RWPE2 (cell line): ENCODE measurements at places on chromosomes 3 and 15.

GRCh38 chr3:48553886-48554845, 2.4 kb downstream of the PFKFB4 start:
- DNase-seq, result peak; percentile 33

- peak; percentile 59 for DNase-seq
Observed at GRCh38 chr15:87368511-87368910, 888.0 kb downstream of the NTRK3 start.

DNA sequence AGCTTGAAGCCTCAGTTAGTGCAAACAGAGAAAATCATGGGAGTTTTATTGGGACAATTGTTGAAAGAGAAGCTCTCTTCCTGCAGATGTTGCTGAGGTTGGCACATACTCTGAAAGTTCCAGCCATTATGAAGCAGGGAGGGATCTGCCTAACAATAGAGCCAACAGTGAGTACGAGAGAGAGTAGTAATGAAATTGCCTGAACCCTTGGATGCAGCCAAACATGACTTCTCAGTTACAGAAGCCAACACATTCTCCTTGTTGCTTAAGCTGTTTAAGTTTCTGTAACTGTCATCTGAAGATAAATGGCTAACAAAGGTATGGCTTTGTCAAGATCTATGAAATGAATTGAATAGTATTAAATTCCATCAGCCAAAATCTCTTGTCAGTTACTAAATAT, 211.0 kb upstream of the TTC14 start:
- DNase-seq, result no peak

GRCh38 chr3:160052385-160053047, 63.9 kb downstream of the IL12A start:
- DNase-seq, result no peak

DNA sequence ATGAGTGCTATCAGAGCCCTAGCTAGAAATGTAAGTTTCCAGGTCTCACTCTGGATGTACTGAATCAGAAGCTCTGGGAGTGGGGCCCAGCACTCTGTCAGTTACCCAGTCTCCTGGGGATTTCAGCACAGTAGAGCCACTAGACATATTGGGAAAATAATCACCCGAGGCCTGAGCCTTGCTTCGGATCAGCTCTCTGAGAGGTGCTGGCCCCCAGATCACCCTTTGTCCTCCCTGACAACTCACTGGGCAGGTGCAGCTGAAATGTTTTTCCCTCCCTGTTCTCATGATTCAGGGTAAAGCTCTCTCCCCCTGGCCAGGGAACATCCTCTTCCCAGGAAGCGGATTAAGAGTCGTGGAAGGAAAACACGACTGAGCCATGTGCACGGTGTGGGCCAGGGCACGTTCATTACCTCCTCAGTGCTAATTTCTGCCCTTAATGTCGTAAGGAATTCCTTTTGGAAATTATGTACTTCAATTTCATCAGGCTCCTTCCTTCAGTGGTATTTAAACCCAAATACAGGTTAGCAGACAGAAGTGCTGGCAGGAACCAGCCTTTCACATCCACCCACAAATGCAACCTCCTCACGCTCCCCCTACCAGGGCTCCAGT, 296.7 kb upstream of the LYSMD4 start:
- DNase-seq, result no peak

DNA sequence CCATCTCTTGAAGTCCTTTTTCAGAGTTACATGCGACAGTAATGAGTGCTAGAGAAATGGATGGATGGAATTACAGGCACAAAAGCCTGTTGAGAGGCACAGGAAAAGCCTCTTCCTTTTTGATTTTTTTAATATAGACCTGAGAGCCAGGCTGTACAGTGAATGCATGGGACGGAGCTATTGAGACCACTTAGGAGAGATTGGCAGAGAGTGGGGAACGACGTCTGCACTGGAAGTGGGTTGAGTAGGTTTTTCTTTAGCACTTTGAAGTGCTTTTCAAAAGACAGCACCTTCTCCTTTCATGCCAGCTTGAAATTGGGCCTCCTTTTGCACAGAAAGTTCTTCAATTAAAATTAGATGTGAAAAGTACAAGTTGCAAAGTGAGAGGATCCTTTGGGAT, 37.0 kb downstream of the GLDN start:
- DNase-seq, result no peak

- DNase-seq, result no peak
Observed at GRCh38 chr3:172546105-172546504, 22.9 kb upstream of the TNFSF10 start.

DNA sequence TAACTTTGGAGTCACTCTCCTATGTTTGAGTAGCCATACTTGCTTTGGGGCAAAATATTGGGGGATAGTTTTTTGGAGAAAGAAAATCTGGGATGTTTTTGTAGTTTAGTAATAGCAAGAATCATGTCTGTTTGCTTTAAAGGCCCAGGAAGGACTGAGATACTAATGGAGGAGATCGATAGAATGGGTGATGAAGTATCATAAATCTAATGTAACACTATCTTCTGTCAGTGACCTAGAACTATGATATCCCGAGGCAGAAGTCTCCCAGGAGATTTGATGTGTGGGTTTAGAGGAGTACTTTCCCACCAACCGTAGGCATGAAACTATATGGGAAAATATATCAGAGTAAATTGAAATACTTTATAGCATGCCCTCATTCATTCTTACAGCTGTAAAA, 21.0 kb upstream of the NFKBIZ start:
- no peak for DNase-seq

- DNase-seq, result no peak
Observed at GRCh38 chr15:53022788-53023187, 232.7 kb upstream of the ONECUT1 start.

GRCh38 chr15:59994888-59995557, 9.1 kb upstream of the FOXB1 start:
- no peak for DNase-seq

DNA sequence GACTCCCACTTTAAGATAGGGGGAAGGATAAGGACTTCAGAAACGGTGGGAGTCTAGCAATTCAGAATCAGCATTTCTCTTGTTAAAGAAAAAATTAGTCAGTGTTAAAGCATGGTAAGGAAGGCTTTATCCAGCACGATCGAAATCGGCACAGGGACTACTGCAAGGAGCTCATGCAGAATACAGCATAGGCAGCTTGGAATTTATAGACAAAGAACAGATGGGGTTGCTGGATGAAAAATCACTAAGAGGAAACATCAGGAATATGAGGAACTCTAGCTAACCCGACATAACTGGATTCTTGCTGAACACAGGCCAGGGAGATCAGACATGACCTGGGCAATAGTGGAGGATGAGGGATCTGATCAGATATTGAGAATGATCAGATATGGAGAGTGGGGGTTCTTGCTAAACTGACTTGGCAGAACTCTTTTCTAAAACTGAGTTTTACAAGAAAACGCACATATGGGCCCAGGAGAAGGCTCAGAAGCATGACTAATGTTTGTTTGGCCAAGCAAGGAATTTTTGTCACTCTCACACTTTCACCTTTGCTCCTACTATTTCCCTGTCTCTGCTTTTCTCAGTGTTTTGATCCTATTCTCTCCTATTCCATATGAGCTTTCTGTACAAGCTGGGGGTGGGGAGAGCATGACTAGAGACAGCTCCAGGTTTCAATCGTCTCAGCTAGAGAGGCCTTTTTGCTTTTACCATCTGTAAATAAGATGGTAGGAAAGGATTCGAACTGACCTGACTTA, 3.9 kb upstream of the PLCH1 start:
- no peak for DNase-seq

DNA sequence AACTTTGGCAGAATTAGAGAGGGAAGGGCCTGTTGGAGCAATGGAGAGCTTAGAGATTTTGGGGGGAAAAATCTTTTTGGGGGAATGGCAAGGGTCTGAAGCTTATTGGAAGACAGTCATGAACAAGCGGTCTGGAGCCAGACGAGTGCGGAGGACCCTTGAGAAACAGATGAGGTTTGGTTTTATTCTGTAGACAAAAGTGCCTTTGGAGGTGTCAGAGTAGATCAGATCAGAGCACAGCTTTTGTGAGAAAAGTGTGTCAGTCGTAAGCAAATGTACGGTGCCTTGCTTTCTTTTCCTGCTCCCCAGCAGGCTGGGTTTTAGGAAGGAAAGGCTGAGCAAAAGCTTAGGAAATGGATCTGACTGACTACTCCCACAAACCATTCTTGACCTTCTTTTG, 236.8 kb upstream of the TPRG1 start:
- DNase-seq, result no peak

GRCh38 chr3:171163101-171164066, 136.9 kb upstream of the SLC2A2 start:
- no peak for DNase-seq

DNA sequence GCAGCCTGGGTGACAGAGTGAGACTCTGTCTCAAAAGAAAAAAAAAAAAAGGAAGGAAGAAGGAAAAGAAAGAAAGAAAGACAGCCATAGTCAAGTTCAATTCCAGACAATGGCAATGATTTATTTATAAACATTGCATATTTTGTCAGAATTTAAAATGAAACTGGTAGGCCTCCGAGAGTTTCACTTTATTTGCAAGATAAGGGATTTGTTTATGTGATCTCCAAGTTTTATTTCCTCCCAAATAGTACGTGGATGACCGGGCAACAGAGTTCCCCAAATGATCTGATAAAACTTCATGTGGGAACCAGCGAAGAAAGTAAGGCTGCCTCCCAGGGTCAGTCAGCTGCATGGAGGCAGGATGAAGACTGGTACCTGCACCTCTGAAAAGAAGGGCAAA, 28.6 kb upstream of the MOBP start:
- no peak for DNase-seq

- DNase-seq, result no peak
Observed at GRCh38 chr3:192273697-192274010, 453.7 kb downstream of the FGF12 start.

DNA sequence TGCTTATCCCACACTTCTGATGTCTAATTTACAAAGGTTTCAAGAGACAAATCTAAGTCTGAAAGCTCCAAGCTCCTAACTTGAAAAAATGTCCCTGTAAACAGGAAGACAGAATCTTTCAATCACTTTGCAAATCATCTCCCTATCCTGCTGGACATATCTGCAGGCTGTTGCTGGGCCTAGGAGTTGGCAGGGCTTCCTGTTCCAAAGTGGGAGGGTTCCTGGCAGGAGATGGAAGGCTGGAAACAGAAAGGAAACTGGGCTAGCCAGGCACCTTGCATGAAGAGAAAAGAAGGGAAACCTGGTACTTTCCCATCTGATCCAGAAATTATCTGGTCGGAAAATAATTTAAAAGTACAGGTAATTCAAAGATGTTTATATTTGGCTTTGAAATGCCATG, 227.3 kb upstream of the IL12A start:
- DNase-seq, result no peak

DNA sequence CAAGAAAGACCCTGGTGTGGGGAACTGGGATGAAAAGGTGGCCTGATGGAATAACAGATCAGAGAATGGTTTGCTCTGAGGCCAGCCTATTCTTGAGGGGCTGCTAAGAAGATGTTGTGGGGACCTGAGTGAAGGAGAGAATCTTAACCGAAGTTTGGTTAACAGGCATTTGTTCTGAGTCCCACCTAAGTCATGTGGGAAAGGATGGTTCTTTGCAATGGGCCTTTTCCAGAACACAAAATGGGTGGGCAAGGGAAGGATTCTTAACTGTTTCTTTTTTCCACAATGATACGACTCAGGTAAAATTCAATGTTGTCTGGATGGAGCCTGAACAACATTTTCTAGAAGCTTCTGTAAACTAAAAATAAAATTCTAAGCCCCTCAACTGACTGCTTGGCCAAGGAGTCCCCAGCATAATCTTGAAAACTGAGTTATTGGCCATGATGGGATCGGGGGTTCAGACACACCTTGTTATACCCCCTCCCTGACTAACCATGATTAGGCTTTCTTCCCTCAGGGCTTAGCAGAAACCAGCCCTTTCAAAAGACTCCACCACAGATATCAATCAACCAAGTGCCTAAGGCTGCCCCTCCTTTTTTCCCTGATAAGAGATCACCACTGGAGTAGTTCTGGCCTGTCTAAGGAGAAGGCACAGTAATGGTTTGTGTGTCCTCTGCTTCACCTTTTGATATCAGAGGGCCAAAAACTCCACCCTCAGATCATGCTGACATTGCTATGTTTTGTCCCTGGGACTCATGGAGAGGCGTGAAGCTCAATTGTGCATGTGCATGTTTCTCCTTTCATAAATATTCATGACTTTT, 30.1 kb downstream of the SCN11A start:
- DNase-seq, result no peak

DNA sequence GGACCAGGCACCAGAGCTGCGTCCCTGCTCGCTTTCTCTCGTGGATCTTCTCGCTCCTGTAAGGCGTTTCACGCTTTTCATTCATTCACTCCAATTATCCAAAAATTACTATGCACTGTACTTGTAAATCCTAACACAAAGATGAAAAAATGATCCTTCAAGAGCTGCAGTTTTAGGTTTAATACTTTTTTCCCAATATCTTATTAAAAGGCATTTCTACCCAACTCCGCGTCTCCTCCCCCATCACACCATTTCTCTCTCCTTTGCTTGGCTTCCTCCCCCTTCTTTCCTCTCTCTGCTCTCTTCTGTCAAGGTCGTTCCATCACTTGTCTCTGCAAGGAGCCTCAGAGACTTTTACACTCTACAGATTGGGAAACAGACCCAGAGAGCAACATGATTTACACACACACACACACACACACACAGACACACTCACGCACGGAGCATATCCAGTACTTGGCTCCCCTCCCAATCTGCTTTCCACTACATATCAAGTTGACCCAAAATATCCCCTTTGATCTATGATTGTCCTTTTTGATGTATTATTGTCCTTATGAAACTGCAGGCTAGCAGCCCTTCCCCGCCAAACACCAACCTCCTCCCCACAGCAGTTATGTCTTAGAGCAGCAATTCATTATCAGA, 479 bp upstream of the CLDN1 start:
- no peak for DNase-seq

- no peak for DNase-seq
Observed at GRCh38 chr3:73759297-73759711, 134.6 kb upstream of the PDZRN3 start.

DNA sequence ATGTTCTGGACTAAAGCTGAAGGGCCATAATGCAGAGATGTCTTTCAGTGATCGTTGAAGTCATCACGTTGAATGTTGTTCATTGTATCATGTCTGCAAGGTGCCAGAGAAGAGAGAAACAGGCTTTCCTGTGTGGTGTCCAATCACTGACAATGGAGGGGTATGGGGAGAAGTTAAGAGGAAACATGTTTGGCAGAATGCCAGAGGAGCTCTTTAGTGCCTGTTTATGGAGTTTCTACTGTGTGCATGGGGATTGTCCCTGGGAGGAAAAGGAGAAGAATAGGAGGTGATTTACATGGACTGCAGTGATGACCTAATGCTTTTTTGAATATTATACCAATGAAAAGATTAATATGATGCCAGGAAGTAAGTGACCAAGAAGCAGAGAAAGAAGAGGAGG, 11.7 kb downstream of the SCAANT1 start:
- no peak for DNase-seq

DNA sequence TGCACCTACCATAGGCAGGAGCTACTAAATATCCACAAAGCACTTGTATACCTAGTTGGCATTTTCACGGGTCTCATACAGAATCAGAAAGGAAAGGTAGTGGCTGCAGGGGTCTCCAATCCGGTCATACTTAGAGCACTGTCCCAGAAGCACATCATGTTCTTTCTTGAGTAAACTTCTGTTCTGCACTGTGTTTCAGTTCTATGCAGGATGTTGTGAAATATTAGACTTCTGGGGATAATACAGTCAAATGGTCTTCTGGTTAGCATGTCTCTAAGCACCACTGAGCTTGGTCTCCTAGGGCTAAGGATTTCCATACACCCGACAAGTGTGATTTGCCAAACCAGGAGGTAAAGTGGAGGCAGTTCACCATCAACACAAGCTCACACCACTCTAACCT, 27.9 kb downstream of the MINDY4B start:
- DNase-seq, result no peak

GRCh38 chr3:33041909-33042308, 55.0 kb downstream of the GLB1 start:
- no peak for DNase-seq
